ENCODE measurements at places on chromosomes 4 and X.

DNA sequence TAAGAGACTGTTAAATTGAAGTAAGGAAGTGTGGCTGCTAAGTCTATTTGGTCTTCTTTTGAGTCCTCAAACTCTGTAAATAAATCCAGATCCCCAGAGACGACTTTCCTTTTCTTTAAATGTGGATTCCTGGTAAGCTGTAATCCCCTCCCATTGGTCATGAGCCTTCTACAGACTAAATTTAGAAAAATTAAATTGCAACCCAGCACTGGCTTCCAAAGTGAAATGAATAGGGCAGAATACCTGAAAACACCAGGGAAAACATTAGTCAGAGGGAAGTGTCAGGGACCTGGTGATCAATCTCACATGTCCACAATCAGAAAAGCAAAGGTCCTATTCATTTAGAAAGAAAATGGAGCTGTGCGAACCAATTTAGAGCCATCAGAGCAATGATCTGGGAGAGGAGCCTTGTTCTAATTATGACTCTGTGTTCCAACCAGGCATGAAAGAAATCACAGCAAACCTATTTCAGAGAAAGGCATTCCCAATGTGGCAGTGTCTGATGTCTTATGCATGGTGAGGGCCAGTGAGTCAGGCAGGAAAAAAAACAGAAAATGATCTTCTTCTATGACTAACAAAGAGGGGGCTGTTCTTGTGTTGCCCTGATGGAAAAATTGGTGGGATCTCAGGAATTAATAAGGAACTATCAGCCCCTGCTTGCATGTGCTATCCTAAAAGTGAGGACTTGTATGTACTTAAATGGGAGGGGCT, 19.8 kb upstream of the CCDC149 start:
- no peak for DNase-seq

DNA sequence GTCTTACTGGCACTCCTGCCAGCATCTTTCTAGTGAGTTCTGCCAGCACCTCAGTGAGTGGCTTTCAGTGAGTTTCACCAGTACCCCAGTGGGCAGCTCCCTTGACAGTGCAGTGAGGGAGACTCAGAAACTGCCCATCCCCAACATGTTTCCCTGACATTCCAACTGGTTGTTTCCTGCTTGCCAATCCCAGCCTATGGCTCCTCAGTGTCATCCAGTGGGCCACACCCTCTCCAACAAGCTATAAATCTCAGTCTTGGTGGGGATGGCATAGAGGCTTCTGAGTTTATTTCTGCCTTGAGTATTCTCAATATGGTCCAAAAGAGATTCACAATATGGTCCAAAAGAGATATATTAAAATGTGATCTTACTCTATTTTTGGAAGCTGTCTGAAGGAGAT, 461.2 kb upstream of the NR3C2 start:
- no peak for DNase-seq

DNA sequence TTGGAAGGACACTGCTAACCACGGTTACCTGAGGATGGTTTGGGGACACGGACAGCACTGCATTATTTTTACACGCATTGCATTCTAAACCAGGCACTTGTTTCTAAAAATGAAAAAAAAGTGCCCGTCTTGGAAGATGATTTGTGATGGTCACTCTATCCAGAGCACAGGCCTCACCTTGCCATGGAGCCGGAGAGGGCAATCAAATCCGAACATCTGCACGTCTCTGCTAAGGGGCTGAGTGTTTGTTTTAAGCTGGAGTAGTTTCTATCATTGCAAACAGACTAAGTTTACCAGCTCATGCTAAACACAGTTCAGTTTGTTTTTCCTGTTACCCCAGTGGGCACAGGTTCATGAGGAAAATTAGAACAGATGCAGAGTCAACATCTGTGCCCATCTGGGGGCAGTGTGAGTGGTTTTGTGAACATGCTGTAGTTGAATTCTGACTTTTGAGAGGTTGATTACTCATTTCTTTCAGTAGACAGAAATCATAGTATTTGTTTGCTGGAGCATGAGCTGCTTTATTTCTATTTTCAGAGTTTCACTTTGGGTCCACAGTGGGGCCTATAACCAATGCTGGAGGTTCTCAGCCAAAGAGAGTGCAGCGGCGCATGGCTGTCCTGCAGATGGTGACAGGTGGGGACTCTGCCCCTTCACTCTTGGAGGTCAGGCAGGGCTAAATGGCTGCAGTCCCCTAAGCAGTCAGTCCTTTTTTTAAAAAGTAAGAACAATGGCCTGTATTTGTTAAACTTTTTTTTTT, 65.4 kb upstream of the ENPP6 start:
- no peak for DNase-seq

- DNase-seq: peak; percentile 79
Measured at GRCh38 chrX:40013266-40014195, 84.2 kb downstream of the BCOR start.

- DNase-seq: no peak
Measured at GRCh38 chrX:20372533-20372932, 105.8 kb upstream of the RPS6KA3 start.

- DNase-seq: no peak
Measured at GRCh38 chrX:100695991-100696390, 35.9 kb downstream of the SYTL4 start.

DNA sequence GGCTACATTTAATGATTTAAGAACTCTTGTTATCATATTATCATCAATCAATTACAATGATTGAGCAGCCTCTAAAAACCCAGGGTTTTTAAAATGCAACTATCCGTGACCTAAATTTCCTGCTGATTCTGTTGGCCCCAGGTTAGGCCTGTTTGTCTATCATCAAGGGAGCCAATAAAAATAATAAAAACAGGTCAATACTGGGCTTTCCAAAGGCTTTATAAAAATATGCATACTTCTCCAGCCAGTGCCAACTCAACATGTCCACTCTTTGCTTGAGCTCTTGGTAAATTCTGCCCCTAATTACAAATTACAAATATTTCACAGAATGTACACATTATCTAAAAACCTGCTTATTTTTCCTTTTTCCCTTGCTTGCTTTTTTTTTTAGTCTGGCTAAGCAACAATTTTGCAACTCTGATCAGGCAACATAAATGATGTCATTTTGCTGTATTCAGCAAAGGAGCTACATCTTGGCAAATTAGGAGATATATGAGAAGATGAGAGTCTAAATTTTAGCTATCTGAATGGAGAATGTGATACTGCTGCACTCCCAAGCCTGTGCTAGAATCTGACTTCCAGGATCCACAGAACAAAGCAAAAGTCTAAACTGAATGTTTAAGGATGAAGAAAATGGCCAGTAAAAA, 204.0 kb downstream of the SCFD2 start:
- DNase-seq: no peak

DNA sequence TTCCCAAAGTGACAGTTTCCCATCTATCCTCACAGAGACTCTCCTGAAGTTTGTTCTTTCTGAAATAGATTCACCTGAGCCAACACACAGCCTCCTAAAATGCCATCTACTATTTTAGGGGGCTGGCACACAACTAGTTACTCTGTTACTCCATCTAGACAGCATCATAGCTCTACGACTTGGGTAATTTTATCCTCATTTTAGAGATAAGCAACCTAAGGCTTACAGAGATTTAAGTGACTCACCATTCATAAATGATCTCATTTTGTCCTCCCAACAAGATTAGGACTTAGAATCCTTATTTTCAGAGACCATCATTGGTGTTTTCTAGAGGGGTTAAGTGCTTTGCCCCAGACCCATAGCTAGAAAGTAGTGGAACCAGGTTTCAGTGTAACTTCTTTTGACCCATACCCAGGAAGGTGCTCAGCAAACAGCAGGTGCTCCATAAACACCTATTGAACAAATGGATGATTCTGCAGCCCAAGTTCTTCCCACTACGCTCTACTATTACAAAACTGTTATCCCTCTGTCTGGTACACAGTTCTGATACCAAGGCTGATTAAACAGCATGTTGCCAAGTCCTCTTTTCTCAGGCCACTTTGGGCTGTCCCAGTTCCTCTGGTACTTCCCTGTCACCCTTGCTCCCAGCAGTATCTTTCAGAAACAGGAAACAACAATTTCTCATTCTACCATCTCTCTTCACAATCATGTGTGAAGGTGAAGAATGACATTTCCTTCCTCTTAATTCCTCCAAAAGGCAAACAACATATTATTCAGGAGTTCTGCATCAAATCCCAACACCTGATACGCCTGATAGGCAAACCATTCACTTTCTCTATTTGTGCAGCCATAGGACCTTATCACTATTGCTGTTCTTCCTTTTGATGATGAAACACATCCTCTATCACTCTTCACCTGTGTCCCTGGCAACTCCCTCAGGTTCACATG, 304.7 kb upstream of the TAPT1 start:
- DNase-seq: no peak

GRCh38 chr4:48141048-48141447, 7.0 kb upstream of the TXK start:
- peak; percentile 67 for DNase-seq

All from hematopoietic multipotent progenitor cell (in vitro differentiated cells).